Pons (tissue), 1 donor: ENCODE measurements at places on chromosomes 3 and 15.

DNA sequence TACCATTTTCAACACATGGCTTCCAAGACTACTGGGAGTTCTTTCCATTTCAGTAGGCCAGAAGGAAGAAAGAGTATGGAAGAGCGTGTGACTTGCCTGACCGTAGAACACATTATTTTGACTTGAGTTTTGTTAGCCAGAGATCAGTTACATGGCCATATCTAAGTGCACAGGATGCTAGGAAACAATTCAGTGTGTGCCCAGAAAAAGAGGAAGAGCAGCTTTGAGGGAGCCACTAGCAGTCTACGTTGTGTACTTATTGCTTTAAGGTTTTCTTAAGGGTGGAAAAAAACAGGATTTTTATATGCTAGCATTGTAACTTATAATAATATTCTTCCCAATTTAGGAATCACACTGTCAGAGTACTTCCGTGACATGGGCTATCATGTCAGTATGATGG, 44.1 kb upstream of the GRAMD1C start:
- no peak for DNase-seq

- no peak for DNase-seq
Observed at GRCh38 chr3:121747976-121748375, 1.6 kb downstream of the GOLGB1 start.

DNA sequence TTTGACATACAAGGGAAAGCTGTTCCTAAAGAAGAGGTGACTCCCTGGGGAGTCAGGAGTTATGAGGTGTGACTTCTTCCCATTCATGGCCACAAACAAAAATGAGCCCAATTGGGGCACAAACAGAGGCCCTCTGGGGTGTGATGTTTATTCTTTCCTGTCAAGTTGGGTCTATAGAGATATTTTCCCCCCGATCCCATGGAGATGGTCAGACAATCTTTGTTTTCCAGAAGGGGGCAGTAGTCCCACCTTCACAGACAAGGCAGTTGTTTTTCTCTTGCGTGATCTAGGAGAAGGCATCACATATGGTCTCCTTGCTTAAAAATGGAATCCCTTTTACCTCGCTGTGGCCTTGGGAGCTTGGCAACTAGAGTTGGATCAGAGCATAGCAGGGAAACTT, 110.3 kb downstream of the MFSD1 start:
- no peak for DNase-seq

DNA sequence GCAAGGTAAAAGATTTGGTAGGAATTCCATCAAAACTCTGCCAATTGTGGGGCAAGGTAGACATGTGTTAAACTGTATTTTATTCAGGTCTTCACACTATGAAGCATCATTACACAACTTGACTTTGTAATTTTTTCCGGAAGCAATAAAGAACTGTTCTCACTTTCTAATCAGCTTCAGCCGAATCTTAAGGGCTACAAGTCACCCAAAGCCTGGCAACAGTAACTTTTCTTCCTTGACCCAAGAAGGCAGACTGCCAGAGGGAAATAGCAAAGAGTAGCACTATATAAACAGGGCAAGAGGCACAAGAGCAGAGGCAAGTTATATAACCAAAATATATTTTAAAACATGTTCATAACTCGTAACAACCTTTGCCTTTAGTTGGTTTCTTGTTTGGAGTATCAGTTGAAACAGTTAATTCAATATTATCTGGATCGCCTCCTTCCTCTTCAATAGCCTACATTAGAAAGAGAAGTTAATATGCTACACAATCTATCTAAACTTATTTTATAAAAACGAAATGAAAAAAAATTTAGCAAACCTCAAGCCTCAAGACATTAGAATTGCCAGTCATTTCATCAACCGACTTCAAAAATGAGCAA, 1.4 kb downstream of the SLTM start:
- DNase-seq: peak; percentile 69

GRCh38 chr15:48965972-48966371, 2.3 kb upstream of the SHC4 start:
- peak; percentile 36 for DNase-seq

DNA sequence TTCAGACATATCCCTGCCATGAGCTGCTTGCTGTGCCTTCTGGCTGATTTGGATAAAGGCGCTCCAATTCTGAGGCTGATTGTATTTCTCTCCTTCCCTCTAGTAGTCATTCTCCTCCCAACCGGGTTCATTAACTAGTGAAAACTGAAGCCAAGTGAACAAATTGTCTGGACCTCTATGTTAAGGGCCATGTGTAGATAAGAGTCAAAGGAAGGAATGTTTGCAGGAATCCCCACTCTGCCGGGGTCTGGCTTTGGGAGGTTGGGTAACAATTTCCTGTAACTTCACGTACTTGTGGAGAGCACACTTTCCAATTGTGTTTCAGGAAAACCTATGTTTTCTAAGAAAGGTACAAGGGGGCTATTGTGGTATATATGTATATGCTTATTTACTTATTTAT, 38.2 kb upstream of the SUCLG2 start:
- no peak for DNase-seq

DNA sequence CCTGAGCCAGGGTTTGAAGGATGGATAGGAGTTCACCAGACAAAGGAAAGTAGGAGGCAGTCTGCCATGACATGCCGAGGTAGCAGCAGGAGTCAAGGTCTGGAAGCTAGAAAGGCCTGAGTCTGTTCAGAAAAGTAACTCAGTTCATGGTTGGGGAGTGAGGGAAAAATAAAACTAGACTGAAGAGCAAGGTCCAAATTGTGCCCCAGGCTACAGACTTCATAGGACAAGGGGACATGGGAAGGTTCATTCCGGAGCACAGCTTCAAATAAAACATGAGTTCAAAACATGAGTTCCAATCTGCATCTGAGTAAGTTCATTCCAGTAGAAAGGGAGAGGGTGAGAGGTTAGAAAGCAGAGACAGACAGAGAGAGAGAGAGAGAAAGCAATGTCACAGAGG, 39.7 kb downstream of the BFSP2 start:
- no peak for DNase-seq

DNA sequence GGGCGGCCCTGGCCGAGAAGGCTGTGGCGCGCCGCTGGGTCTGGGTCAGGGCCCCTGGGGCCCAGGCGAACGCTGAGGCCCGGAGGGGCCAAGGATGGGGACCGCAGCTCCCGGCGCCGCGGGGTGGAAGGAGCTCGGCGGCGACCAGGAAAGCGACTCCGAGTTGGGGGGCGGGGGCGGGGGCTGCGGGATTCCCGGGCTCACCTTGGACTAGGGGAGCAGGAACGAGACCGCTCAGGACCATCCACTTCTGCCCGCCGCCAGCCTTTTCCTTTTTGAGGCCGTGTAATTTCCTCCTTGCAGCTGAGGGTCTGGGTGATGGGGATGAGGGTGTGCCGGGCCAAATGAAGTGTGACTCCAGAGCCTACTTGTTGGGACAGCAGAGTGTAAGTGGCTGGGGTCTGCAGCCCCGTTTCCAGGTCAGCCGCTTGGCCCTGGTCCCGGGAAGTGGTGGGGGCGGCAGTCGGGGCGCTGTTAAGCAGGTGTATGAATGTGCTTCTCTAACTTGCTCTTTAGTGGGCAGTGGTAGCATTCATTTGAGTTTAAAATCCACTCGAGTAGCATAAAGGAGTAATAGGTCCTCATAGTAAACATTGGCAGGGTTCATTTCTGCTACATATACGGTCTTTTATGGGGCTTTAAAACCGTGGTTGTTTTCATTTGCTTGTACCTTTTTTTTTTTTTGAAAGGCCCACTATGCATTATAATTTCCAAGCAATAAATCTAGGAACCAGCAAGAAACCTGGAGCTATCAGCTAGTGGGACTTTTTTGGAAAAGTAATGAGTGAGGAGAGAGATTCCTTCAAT, 717 bp downstream of the PXK start:
- DNase-seq: no peak

GRCh38 chr3:134922101-134922500, 127.0 kb downstream of the EPHB1 start:
- DNase-seq: no peak

GRCh38 chr3:143232981-143233380, 113.4 kb downstream of the CHST2 start:
- DNase-seq: no peak

DNA sequence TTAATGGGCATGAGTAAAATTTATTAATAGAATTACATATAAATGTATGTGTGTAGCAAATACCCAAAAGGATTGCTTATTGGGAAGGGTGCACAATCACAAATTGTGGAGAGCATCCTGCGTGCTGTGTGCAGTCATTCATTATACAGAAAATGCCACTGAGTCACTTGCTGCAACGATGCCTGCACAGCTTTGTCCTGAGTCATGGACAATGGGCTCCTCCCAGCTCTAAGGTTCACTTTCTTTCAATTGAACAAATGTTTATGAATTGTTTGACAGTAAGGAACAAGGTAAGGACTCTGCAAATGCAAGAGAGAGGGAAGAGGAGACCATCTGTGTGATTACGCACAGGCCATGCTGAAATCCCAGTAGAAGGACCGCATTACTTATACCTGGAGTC, 18.7 kb downstream of the CFAP161 start:
- DNase-seq: no peak

GRCh38 chr15:77024273-77025082, 29.6 kb downstream of the PSTPIP1 start:
- peak; percentile 42 for DNase-seq

GRCh38 chr15:53875139-53875538, 103.1 kb upstream of the UNC13C start:
- DNase-seq: no peak

- DNase-seq: no peak
Observed at GRCh38 chr3:23232016-23232415, 28.9 kb downstream of the UBE2E2 start.

DNA sequence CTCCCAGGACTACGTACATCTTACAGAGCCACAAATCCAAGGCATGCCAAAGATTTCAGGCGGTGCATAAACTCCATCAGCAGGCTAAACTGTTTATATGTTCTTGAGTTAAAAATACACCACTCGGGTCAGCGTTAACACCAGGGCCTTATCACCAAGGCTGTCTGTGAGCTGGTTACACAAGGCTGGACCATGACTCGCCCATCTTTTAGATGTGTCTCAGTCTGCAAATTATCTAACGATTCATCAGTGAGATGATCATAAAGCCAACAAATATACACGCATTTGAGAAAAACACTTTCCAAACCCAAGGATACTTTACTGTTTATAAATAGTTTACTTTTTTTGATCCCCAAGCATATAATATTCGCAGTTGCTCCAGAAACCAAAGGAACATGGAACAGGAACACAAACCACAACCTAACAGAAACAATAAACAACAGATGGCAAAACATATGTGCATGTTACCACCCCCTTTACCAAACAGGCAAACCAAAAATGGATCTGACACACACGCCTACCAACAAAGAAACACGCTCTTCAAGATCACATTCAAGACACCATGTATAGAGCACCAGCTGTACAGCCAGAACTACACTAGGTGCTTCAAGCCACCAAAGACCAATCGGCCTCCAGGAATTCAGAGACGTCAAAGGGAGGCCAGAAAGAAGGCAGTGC, 15.4 kb downstream of the LRIG1 start:
- no peak for DNase-seq

GRCh38 chr3:72353236-72354128, 494.8 kb downstream of the SHQ1 start:
- DNase-seq: no peak

- no peak for DNase-seq
Observed at GRCh38 chr15:51193526-51193925, 98.8 kb upstream of the TNFAIP8L3 start.

DNA sequence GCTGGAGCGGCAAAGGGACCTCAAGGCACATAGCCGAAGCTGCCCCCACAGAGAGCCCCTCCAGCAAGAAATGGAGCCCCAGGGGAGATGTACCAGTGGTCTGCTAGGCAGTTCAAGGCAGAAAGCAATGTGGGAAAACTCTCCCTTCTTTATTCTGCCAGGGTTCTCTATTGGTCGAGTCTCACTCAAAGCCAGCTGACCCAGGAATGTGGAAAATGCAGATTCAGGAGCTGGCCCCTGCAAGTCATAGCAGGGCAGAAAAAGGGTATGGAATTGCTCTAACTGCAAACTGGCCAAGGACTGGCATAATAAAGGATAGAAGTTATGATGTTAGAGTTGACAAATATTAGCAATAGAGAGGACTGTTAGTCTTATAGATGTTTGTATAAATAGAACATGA, 4.0 kb upstream of the TOPAZ1 start:
- DNase-seq: no peak

DNA sequence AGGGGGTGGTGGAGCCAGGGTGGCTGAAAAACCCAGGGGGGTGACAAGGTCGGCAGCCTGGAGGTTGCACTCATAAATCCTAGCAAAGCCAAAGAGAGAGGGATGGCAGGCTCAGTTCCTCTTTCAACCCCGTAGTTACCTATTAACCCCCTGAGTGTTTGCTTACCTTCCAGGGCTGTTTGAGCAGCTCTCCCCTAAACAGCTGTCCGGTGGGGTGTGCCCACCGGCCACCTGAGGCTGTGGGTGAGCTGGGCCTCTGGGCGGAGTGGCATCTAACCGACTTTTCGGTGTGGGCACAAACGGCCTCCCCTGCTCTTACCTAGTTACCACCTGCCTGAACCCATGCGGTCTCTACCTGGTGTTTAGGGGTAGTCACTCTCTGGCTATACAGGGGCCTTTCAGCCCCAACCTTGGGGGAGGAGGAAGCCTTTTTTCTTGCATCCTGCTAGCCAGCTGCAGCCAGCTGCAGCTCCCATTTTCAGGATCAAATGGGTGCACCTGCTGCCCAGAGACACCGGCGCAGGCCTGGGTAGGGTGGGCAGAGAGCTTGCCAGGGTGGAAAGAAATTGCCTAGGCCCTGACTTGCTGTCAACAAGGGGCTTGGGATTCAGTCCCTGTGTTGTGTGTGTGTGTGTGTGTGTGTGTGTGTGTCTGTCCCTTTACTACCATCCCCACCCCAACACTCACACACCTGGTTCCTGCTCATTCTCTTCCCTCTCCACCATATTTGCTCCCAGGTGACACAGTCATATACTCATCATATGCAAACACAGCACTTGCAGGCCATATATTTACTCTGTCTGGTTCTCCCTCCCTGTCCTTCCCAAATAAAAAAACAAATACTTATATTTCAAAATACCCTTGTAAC, 3.7 kb downstream of the DLL4 start:
- no peak for DNase-seq

DNA sequence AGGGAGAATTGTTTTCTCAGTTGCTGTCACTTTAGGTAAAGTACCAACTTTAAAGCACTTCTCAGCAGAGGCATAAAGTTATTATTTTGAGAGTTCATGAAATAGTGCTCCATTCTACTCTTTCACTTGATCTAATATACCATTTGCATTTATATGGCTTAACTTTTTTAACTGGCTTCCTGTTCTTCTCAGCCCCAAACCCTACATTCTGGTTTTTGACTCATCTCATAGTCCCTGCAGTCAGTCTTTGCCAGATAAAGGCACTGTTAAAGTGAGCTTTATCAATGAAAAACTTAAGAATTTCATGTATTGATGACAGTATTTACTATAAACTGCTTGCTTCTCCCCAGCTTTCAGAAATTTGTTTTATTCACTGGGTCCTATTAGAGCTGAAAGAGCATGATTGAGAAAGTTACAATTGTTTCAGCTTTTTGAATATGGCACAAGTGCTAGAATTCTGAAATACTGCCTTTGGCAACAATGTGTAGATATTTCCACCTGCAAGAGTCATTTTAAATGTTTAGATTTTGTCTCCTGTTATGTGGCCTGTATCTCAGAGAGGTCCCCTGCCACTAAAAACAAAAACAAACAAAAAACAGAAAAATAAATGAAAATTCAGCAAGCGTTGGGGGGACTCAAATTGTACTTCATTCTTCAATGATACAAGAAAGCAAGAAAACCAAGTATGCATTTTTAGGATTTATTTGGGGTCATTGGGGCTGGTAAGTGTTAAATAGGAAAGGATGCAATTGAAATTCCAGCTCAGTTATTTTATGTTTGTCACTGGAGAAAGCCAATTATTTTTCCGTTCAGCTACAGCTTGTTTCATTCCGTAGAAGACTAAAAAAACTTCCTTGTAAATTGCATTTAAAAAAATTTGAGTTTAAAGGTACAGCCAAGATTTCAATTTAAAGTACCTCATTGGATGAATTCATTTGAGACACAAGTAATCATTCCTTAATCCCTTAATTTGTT, 28.6 kb downstream of the TGFBR2 start:
- DNase-seq: no peak
